Fibroblast of skin of left biceps (primary cell): ENCODE measurements at places on chromosomes 2 and 18.

DNA sequence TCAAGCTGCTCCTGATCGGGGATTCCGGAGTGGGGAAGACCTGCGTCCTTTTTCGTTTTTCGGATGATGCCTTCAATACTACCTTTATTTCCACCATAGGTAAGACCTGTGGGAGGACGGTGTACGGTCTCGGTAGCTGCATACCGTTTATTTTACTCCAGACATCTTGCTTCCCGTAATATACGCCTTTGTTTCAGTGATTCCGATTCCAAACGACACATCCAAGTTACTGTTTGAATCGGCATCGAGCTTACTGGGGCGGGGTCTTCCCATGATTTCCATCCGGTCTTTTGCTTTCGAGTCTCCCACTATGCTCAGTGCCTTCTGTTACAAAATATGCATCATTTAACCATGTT lies 731 bp downstream of the RAB10 start:
- no peak for DNase-seq

GRCh38 chr18:32966141-32966540 lies 193.3 kb upstream of the KLHL14 start:
- DNase-seq = no peak

DNA sequence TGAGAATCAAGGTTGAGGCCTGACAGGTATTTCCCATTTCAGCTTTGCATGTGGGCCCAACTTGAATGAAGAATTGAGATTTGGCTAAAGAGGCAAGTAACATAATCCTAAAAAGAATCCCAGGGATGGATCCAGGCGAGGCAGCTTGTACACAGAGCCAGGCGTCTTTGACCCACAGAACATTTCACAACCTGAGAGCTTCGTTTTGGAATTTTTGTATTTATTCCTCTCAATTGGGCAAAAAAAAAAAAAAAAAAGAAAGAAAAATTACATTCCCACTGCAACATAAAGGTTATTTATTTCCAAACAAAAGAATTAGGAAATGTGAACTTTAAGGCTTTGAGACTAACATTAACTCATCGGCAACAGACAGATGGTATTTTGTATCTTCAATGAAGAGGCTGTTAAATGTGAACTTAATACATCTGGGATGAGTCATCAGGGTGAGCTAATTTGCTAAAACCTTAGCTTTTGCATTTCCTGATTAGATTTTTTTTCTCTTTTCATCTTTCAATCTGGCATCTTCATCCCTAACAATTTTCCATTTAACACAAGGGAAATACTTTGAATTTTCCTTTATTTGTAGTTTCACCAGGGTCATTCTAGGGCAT lies 478.5 kb upstream of the TNP1 start:
- DNase-seq = peak; percentile 79

DNA sequence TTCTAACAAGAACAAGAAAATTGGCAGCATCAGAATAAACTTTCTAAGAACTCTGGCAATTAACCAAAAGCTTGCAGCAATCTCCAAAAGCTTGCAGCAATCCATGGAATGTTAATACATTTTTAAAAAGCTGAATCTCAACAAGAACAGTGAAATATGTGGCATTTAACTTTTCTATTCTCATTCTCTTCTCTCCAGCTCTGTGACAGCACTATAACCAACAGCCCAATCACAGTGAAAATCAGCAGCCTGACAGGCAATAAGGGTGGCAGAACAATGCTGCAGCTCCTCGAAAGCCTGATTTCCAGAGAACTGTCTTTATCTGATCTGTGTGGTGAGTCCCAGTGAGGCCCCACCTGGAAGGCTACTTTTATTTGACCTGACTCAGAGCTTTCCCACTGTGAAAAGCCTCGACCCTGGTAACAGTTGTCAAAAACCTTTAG lies 60.0 kb downstream of the TMEM131 start:
- peak; percentile 78 for DNase-seq

GRCh38 chr2:187991389-187991788 lies 300.3 kb upstream of the GULP1 start:
- DNase-seq = peak; percentile 47

DNA sequence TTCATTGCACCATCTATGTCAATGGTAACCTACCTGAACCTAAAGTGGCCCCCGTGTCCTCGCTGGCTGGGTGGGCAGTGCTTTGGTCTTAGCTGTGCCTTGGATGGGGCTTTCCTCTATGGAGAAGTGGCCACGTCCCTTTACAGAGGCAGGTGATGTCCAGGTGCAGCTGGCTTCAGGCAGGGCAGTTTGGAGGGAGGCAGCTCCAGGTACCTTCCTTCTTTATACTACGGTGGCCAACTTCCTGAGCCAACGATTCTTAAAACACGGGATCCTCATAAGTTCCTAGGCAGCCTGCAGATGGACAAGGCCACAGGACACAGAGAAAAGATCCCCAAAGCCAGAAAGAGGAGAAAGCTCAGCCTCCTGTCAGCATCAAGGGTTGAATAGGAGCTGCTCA lies 517.3 kb upstream of the HS6ST1 start:
- DNase-seq = no peak

DNA sequence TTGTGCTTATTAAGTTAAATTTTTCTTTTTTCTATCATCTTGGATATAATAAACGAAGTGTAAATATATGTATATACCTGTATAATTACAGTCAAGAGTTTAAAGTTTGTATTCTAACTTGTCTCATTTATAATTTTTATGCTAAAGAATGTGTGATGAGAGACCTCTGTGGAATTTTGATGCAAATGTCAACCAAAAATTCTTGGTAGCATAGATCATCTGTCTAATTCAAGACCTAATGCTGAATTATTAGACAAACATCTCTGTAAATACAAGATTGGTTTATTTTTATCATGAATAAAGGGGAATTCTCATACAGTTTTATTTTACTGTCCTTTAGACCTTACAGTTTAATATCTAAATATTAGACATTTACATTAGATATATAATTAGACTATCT lies 149.2 kb upstream of the VWC2L start:
- peak; percentile 4 for DNase-seq

DNA sequence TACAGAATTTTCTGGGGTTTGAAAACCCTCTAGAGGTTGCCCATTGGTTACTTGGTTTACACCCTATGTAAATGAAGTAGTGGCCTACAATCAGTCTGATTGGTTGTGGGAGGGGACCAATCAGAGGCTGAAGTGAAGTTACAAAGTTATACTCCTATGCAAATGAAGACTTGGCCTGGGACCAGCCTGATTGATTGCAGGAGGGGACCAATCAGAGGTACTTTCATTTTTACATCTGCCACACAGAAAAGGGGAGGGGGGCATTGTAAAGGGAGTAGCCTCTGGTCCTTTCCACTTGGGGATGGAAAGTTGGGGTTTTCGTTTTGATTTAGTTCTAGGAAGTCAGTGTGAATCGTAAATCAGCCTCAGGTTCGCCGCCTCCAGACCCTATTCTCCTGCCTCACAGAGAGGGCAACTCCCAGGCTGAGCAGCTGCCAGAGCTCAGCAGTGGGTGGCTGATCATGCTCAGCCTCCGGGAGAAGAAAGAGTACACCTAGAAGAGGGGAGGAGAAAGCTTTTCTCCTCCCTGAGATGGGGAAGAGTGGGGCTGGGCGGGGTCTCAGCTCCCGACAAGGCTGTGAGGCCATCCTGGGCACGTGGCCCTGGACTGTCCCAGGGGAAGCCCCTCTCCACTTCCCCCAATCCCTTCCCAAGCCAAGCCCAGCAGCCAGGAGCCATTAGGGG lies 372.5 kb downstream of the GALR1 start:
- no peak for DNase-seq

GRCh38 chr2:148531235-148531634 lies 113.3 kb upstream of the EPC2 start:
- no peak for DNase-seq
